Hippocampal formation (tissue), 2 donors: ENCODE measurements at places on chromosomes 3 and 15.

DNA sequence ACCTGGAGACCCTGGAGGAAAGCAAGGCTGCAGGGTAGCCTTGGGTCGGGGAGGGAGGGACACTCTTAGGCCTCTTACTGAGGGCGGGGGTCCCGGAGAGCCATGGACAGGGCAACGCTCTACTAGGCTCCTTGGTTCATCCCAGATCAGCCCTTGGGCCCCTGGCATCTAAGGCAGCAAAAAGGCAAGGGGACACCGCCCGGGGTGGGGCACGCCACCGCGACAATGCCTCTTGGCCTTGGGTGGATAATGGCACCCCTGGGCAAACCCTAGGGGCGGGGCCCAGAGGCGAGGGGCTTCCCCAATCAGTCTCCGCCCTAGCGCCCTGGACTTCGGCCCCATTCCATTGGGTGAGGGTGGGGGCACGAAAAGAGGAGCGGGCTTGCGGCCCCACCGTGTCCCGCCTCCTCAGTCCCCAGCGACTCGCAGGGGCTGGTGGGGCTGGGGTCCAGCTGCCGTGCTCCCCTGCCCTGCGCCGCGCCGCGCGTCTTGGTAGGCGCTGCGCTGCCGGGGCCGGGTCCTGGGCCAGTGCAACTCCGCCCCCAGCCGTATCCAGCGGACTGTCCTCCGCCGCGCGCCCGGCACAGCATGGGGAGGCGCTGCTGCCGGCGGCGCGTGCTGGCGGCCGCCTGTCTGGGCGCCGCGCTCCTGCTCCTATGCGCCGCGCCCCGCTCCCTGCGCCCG, at the start of gene CHST13:
CHST13 (plus strand) TSS at position 411 of the 684 bp plus-strand sequence; CDS start at position 589, 178 bp downstream.
- no peak for DNase-seq

DNA sequence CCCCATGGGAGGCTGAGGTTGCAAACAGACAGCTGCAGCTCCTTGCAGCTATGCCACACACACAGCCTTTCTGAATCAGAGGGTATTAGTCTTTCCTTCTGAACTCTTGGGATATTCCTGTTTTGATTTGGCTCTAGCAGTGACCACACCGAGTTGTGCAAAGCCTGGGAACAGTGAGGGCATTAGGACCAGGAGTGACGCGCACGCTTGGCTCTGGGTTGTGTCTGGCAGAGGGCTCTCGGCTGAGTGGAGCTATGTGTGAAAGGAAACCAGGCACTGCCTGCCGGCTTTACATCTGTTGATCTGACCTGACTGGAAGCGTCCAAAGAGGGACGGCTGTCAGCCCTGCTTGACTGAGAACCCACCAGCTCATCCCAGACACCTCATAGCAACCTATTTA, at the start of gene GALNT15:
GALNT15 (plus strand) TSS at position 292 of the 400 bp plus-strand sequence. CDS start 472 bp downstream, outside the sequence.
- DNase-seq, result peak; percentile 93

GRCh38 chr3:184525337-184526087, 36.1 kb upstream of the EPHB3 start:
- DNase-seq, result no peak

GRCh38 chr3:123818921-123819429, 65.2 kb downstream of the MYLK start:
- no peak for DNase-seq

- no peak for DNase-seq
These were observed 16.9 kb upstream of the P2RY1 start for GRCh38 chr3:152818027-152818426.

- DNase-seq, result no peak
These were observed 29.2 kb downstream of the LRRK1 start for GRCh38 chr15:100948430-100948762.

DNA sequence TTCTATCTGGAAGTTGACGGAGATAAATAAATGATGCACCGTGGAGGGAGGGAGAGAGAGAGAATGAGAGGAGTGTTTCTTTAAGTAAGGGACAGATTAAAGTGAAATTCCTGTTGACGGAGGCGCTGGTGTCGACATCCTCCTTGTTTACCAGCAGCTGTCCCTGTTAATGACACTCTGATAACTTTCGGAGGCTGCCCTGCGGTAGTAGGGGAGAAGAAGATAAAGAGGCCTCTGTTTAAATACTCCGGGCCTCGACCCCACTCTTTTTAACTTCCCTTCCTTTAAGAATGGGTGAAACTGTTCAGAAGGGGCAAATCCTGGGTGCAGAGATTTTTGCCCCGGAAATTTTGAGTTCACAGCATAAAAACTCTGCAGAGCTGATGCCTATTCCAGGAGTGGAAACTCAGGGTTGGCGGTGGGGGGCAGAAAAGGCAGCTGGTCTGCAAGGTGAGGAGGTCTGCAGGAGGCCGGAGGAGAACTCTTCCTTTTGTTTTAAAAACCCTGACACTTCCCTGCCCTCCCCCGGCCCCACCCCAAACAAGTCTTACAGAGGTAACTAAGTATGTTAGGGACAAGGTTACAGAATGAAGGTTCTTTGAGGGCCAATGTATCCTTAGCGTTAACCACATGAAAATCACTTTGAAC, 276.6 kb upstream of the NR2F2 start:
- no peak for DNase-seq

- DNase-seq, result no peak
These were observed 12.9 kb upstream of the DCBLD2 start for GRCh38 chr3:98914210-98915080.

- DNase-seq, result no peak
These were observed 1.0 kb downstream of the ZNF589 start for GRCh38 chr3:48241796-48242455.

DNA sequence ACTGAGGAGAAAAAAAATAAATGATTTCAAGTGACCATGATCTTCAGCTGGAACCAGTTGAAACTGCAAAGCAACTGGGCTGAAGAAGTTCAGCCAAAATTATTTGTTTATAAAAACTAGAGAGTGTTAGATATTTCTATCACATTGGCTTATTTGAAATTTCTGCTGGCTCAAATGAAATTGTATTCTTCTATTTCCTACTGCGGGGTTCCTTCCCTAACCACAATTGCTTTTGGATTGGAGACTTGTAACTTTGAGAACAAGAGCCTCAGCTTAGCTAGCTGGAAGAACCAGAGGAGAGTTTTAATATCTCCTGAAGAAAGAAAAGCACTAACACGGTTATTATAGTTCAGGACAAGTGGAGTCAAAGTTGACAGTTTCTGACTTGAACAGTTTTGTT, 31.1 kb downstream of the AGTR1 start:
- DNase-seq, result no peak
